ENCODE measurements at places on chromosomes 7 and 10.

GRCh38 chr7:42237811-42238541 lies 967 bp upstream of the GLI3 start:
- no peak for DNase-seq

GRCh38 chr10:71214641-71215559 lies 2.5 kb downstream of the UNC5B start:
- DNase-seq, result no peak

DNA sequence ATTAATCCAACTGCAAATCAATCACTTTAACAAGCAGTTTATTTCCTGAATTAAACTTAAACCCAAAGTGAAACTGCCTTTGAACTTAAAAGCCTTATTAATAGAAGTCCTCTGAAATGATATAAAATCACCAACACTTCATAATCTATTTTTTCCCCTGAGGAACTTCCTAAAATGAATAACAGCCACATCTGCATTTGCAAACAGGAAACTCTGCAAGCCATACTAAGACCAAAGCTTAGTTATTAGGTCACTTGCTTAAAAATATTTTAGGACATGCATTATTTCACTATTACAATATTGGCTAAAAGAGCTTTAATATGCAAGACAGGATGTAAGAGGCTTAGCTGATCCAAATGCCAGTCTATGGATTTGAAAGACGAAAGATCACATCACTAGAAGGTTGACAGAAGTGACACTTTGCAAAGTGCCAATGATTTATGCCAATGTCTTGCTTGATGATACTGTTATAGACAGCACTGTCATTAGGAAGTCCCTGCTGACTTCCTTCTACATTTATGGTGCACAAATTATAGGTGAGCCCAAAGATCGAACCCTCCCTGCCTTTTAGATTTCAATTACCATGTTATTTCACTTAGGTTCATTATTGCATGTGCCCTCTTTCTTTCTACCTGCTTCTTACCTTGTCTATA lies 99.9 kb upstream of the SKAP2 start:
- no peak for DNase-seq

GRCh38 chr7:2117646-2118045 lies 115.1 kb downstream of the MAD1L1 start:
- no peak for DNase-seq

DNA sequence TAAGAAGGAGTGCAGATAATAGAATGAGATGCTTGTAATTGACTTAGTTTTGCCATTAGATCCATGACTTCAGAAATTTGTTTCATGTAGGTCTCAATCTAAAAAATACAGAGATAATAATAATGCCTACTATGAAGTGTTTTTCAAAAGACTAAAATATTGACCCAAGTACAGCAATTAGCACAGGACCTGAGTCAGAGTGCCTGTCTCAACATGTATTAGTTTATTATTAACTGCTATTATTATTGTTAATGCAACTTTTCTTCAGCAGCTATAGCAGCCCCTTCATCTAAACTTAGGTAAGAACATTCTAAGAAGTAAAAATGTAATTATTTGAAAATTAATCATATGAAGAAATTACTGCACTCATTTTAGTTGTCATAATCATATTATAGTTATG lies 82.9 kb upstream of the HGF start:
- DNase-seq, result no peak

DNA sequence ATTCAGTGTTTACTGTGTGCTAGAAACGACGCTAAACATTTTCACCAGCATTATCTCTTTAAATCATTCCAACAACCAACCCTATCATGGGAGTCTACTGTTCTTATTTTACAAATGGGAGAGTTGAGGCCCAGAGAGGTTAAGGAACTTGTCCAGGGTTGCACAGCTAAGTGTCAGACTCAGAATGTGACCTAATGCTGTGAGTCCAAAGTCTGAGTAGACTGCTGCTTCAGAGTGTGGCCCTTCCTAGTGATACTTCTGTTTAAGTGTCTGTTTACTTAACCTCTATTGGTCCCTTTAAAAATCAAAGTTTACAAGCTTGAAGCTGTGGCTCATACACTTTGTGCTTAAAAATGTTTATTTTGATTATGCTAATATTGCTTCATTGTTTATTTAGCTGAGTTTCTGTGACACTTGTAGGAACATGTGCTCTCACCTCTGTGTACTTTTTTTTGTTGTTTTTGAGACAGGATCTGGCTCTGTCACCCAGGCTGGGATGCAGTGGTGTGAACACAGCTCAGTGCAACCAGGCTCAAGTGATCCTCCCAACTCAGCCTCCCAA lies 84.4 kb upstream of the SYPL1 start:
- DNase-seq, result no peak

- no peak for DNase-seq
These were observed 35.0 kb upstream of the TMEM273 start for GRCh38 chr10:49223205-49223604.

GRCh38 chr10:51086710-51087109 lies 12.4 kb downstream of the PRKG1 start:
- DNase-seq, result no peak

DNA sequence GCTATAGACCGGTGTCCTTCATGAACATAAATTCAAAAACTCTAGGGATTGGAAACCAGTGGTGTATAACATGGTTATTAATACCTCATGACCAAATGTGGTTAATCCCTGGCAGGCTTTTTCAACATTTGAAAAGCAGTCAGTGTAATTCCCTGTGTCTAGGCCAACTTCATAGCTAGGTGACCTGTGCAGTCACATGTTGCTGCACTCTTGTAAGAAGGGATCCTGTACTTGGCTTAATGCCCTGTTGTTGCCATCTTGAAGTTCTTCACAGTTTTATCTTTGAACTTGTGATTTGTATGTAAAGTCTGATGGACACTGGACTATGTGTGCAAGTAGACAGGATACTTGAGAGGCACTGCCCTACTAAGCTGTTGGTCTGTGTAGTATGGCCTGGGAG lies 39.7 kb downstream of the ZNF33A start:
- no peak for DNase-seq

DNA sequence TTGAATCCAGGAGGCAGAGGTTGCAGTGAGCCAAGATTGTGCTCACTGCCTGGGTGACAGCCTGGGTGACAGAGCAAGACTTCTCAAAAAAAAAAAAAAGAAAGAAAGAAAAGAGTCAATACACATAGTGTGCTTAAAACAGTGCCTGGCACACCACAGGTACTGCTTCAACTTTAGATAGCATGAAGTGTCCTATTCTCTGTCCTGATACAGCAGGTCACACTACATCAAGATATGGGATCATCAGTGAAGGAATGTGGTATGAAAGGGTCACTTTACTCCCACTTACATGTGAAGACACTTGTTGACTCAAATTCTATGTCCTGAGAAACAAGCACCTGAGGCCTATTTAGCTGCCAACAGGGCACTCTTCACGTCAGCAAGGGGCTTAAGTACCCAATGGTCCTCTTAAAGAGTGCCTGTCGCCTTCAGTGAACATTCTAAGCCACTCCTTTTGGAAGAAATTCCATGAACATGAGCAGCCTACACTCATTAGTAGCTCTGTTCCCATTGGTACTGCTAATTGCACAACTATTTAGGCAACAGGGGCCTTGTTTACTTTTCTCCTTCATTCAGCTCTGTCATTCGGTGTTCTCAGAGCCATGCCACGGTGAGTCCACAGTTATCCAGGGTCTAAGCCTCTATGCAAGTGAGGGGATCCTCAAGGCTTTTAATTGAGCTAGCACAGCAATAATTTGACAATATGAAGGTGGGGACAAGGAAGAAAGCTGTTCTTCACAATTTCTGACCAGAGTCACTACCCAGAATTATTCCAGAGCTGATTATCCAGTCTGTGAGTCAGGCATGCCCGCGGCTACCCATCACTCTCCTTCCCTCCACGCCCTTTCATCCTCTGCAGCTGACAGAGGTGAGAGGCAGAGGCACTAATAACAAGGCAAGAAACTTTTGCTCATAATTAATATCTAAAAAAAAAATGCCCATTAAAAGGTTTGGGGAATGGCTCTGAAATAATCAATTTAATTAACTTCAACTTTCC lies 56.6 kb upstream of the PTN start:
- DNase-seq, result no peak

- no peak for DNase-seq
These were observed 66.2 kb downstream of the TBXAS1 start for GRCh38 chr7:139895141-139895829.

DNA sequence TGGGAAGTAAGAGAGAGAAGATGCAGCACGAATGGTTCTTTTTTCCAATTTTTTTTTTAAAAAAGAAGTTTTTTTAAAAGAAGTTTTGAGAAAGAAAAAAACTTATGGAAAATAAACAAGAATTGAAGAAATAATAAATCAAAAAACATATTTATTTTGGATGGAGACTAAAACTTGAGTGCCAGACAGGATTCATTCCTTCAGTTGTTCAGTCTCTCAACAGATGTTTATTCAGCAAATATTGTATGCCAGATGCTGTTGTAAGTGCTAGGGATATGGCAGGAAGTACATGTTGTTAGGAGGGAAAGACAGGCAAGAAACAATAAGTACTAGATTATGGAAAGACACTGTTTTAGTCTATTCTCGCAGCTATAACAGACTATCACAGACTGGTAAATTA lies 750.7 kb upstream of the PHF14 start:
- no peak for DNase-seq

DNA sequence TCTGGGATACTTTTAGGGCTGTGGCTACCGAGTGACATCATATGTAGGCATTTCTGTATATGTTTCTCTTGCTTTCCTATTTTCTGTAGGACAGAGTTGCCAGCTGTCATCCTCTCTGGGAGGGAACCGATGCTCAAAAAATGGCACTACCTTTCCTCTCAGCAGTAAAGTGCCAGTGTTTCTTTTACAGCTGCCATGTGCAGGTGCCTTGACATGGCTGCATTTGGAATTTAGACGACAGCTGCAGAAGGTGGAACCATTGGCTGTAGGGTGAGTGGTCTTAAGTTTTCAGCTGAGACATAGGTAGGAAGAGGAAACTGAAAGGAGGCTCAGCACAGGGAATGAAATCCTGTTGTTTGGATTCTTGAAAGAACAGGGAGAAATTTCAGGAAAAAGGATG lies 20.2 kb upstream of the RPA3 start:
- DNase-seq, result no peak

- DNase-seq, result no peak
These were observed 43.1 kb downstream of the BRAF start for GRCh38 chr7:140881507-140882228.

- no peak for DNase-seq
These were observed 41.7 kb downstream of the SGMS1 start for GRCh38 chr10:50582046-50582445.

- no peak for DNase-seq
These were observed 64.9 kb upstream of the C1QL3 start for GRCh38 chr10:16586358-16587138.

GRCh38 chr10:89601728-89602361 lies 43.2 kb downstream of the PANK1 start:
- no peak for DNase-seq

DNA sequence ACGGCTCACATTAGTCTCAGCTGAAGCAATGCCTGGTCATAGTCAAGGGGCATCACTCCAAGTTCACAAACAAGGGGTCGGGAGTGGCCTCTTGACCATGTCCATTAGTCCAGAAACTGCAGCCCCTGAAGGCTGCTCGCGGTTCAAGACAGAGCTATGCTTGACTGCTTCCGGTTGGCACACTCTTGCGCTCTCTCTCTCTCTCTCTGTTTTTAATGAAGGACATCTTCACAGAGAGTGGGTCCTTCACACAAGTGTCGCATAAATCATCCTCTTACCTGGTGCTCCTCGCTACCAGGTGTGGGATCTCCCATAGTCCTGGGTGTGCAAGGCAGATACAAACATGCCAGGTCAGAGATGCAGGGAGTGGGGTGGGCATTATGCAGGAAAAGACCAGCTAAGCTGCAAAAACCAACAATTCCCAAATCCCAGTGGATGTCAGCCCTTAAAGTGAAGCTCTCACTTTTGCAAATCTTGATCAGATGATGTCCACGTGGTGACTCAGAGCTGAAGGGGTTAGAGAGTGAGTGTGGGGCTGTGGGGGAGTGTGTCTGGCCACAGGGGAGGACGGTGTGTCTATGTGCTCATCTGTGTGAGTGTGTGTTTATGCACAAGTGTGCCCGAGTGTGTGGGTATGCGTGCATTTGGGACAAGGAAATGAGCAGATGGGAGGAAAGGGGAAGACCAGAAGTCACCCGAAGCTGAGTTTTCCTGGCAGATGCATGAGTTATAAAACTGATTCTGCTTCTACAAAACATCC lies 83.7 kb upstream of the PPP2R2D start:
- DNase-seq, result peak; percentile 89

- DNase-seq, result no peak
These were observed 29.3 kb downstream of the TMEM248 start for GRCh38 chr7:66950311-66950710.

- DNase-seq, result no peak
These were observed 98.3 kb downstream of the CDH23 start for GRCh38 chr10:71494980-71495381.

DNA sequence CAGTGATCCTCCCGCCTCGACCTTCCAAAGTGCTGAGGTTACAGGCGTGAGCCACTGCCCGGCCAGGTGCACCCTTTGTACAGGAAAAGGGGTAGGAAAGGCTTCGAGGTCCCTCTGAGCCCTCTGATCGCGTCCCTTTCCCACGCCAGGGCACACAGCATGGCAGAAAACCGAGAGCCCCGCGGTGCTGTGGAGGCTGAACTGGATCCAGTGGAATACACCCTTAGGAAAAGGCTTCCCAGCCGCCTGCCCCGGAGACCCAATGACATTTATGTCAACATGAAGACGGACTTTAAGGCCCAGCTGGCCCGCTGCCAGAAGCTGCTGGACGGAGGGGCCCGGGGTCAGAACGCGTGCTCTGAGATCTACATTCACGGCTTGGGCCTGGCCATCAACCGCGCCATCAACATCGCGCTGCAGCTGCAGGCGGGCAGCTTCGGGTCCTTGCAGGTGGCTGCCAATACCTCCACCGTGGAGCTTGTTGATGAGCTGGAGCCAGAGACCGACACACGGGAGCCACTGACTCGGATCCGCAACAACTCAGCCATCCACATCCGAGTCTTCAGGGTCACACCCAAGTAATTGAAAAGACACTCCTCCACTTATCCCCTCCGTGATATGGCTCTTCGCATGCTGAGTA lies 871 bp downstream of the POP7 start:
- no peak for DNase-seq

GRCh38 chr10:102704915-102705314 lies 9.3 kb downstream of the ARL3 start:
- no peak for DNase-seq

- DNase-seq, result no peak
These were observed 705.5 kb downstream of the POM121L12 start for GRCh38 chr7:53740971-53741370.

DNA sequence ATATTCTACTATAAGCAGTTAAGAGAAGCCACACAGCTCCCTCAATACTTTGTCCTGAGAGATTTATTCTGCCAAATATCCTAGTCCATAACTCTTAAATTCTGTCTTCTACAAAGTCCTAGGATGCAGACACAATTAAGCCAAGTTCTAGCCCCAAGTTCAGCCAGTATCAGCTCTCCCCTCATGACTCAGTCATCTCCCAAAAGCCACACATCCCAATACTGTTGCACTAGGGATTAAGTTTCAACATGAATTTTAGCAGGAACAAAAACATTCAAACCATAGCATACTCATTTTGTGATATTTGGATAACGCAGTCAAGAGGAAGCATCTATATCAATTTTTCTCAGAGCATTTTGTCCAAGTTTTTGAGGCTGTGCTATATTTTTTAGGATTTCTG lies 277.4 kb downstream of the FZD1 start:
- DNase-seq, result no peak

GRCh38 chr10:33335551-33335800 lies 1.0 kb upstream of the NRP1 start:
- no peak for DNase-seq
